ENCODE measurements at places on chromosomes 3 and 15. TPM values are rescaled to one million over a fixed set of nuclear protein-coding genes. Genes with fewer than 3 reads are reported as not detected.

CEMIP gene
- polyA plus RNA-seq = 0.11 TPM

KNG1 gene
- polyA plus RNA-seq = not detected

PAK6 gene
- 6.9 TPM for polyA plus RNA-seq

MUSTN1 gene
- 3.0 TPM for polyA plus RNA-seq

C3orf85 gene
- polyA plus RNA-seq = not detected

MCF2L2 gene
- polyA plus RNA-seq = 4.2 TPM

HRG gene
- not detected for polyA plus RNA-seq

ANKUB1 gene
- polyA plus RNA-seq = not detected

CFAP44 gene
- polyA plus RNA-seq = 0.35 TPM

ATP1B3 gene
- polyA plus RNA-seq = 342 TPM

MYO5C gene
- 7.7 TPM for polyA plus RNA-seq

PPP1R14D gene
- not detected for polyA plus RNA-seq

LPP gene
- 10.0 TPM for polyA plus RNA-seq

KBTBD8 gene
- 1.2 TPM for polyA plus RNA-seq

NEK11 gene
- polyA plus RNA-seq = 0.28 TPM

LSG1 gene
- polyA plus RNA-seq = 17.8 TPM

SH2D7 gene
- not detected for polyA plus RNA-seq

SLC12A1 gene
- polyA plus RNA-seq = 0.16 TPM

PP2D1 gene
- not detected for polyA plus RNA-seq

TERC gene
- 2.3 TPM for polyA plus RNA-seq

CHL1 gene
- polyA plus RNA-seq = 0.03 TPM

SGO1 gene
- 6.9 TPM for polyA plus RNA-seq

EPHA6 gene
- polyA plus RNA-seq = 0.83 TPM

TUSC7 gene
- not detected for polyA plus RNA-seq

MESP1 gene
- polyA plus RNA-seq = 0.23 TPM

LOXL1 gene
- 22.7 TPM for polyA plus RNA-seq

CCDC54 gene
- polyA plus RNA-seq = not detected

SNTN gene
- polyA plus RNA-seq = not detected

All from H1 (cell line).